ENCODE measurements at places on chromosomes 16 and 17.

DNA sequence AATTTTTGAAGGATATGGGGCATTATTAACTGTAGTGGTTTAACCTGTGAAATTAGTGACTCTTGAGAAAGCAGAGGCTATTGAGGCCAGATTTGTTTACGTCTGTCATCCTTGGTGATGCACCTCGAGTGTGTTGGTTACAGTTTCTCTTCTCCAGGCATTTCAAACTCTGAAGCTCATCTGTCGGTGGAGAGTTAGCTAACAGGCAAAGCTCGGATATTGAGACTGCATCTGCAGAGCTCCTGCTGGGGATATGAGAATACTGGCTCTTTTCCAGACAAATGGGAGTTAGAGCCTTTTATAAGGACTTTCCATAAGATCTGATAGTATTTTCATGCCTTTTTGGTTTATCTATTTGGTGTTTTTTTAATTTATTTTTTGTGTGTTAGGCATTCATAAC is 6.7 kb downstream of the CLEC16A start:
- H3K27ac ChIP-seq, result no peak overlapping the region
- no peak for DNase-seq
- H3K4me3 ChIP-seq, result no peak overlapping the region
- no peaks in the 10 kb centered on the region for H3K36me3 ChIP-seq
- H3K4me1 ChIP-seq, result peaks cover 31% of the 10 kb centered on the region

- H3K4me3 ChIP-seq, result no peak overlapping the region
- H3K36me3 ChIP-seq, result no peaks in the 10 kb centered on the region
- no peak for DNase-seq
- H3K27me3 ChIP-seq, result no peaks in the 10 kb centered on the region
- no peak overlapping the region for H3K27ac ChIP-seq
These were observed 19.7 kb upstream of the TEX2 start for GRCh38 chr17:64282753-64283080.

- no peak for DNase-seq
- no peaks in the 10 kb centered on the region for H3K4me1 ChIP-seq
- no peaks in the 10 kb centered on the region for H3K27me3 ChIP-seq
- no peak overlapping the region for H3K27ac ChIP-seq
- H3K36me3 ChIP-seq, result peaks cover 12% of the 10 kb centered on the region
These were observed 51.8 kb downstream of the METTL16 start for GRCh38 chr17:2459917-2460271.

DNA sequence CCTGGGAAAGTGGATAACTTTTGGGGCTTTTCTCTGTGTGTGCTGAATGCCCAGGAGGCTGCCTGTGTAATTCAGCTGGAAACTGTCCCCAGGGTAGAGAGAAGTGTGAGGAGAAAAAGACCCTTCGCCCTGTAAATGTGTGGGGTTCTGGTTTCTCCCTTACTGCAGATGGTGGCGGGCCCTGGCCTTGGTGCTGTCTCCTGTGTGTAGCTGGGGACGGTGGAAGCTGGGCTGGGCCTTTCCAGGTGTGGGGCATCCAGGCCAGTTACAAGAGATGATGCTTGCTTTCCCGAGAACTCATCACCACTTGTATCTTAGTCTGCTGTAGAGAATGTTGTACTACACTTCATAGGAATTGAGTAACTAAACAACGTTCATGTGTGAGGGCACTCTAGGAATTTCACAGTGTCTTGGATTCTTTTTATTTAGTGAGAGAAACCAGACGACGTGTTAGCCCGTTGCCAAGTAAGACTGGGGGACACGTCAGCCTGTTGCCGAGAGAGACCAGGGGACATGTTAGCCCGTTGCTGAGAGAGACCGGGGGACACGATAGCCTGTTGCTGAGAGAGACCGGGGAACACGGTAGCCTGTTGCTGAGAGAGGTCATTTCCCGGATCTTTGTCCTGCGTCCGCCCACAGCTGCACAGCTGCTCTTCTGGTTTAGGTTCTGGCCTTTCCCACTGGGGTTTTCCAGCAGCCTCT is 43.1 kb downstream of the TBCD start:
- H3K4me1 ChIP-seq, result no peaks in the 10 kb centered on the region
- H3K4me3 ChIP-seq, result no peak overlapping the region
- no peak overlapping the region for H3K27ac ChIP-seq
- H3K36me3 ChIP-seq, result no peaks in the 10 kb centered on the region

DNA sequence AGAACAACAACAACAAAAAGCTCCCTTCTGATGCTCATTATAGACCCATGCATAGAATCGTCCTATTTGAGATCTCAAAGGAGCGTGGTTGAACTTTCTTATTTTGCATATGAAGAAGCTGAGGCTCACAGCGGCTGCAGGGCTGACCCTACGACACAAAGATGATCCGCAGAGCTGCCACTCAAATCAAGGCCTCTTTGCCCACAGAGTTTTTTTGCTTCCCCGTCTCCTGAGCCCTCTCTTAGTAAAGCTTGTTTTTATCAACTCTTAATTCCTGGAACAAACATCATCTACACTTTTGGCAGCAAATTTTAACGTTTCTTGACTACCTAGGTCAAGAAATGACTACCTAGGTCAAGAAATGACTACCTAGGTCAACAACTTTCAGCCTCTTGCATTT is 73.7 kb downstream of the C16orf95 start:
- DNase-seq, result no peak
- H3K4me3 ChIP-seq, result no peak overlapping the region
- no peaks in the 10 kb centered on the region for H3K36me3 ChIP-seq
- peaks cover 31% of the 10 kb centered on the region for H3K4me1 ChIP-seq
- H3K27me3 ChIP-seq, result no peaks in the 10 kb centered on the region
- no peak overlapping the region for H3K27ac ChIP-seq

GRCh38 chr16:84717484-84717883 is 17.7 kb downstream of the USP10 start:
- H3K27ac ChIP-seq, result no peak overlapping the region
- DNase-seq, result no peak
- H3K4me1 ChIP-seq, result peaks cover 22% of the 10 kb centered on the region
- no peaks in the 10 kb centered on the region for H3K36me3 ChIP-seq
- no peak overlapping the region for H3K4me3 ChIP-seq

DNA sequence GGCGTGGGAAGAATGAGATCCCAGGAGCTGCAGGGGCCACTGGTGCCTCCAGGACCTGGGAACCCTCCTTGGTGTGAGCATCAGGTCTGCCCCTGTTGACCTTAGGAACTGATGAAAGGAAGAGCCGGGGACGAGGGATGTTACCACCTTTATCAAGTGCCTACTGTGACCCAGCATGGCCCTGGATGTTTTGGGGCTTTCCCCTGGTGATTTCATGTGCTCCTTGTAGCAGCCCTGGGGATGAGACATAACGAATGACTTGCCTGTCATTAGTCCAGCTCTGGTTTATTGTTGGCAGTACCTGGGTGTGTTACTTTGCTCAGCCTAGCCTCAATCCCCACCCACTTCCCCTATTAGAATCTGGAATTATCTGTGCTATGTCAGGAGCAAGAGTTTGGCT is 39.9 kb downstream of the WSCD1 start:
- peaks cover 5% of the 10 kb centered on the region for H3K36me3 ChIP-seq
- no peak for DNase-seq
- no peaks in the 10 kb centered on the region for H3K27me3 ChIP-seq
- H3K4me1 ChIP-seq, result no peaks in the 10 kb centered on the region
- H3K4me3 ChIP-seq, result no peak overlapping the region
- no peak overlapping the region for H3K27ac ChIP-seq

DNA sequence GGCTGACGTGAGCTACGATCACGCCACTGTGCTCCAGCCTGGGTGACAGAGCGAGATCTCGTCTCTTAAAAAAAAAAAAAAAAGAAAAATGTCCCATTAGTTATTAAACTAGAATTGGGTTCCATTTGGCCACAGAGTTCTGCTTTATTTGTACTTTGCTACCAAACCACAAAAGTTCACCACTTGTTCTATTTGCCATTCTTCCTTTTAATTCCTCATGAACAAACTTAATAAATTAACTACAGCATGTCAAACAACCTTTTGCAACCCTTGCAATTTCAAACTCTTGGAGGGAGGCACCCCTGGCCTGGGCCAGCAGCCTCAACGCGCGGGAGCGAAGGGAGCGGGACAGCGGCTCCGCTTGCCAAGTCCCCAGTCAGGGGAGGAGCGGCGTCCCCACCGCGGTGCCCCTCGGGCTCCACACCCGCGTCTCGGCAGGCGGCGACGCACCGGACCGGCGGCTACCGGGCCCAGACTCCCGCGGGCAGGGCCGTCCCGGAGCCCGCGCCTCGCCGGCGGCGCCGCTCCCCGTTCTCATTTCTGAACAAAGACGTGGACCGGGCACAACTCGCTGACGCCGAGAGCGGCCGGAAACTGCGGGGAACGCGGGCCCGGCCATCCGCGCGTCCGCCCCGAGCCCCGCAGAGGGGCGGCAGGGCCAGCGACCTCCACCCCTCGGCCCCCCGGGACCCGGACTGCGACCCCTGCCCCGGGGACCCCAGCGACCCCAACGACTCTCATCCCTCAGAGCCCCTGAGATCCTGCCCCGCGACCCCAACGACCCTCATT is 775 bp downstream of the CYTH1 start:
- H3K4me3 ChIP-seq, result peak overlapping the region; percentile 99
- DNase-seq, result peak; percentile 71

DNA sequence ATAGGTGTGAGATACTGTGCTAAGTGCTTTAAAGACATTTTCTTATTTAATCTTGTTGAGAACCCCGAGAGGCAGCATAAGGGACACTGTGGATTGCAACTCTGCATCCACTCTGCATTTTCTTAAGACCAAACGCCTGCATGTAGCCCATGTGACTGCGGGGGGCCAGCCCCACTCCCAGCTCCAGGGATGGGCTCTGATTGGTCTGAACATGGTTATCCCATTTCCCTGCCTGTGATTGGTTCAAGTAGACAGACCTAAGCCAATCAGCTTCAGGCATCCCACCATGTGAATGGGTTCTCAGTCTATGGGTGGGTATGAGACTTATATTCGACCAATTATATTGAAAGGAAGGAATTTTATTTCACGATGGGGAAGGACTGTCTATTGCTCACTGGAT is 33.2 kb upstream of the USP7 start:
- H3K4me3 ChIP-seq, result no peak overlapping the region
- no peaks in the 10 kb centered on the region for H3K4me1 ChIP-seq
- H3K27ac ChIP-seq, result no peak overlapping the region
- DNase-seq, result no peak

DNA sequence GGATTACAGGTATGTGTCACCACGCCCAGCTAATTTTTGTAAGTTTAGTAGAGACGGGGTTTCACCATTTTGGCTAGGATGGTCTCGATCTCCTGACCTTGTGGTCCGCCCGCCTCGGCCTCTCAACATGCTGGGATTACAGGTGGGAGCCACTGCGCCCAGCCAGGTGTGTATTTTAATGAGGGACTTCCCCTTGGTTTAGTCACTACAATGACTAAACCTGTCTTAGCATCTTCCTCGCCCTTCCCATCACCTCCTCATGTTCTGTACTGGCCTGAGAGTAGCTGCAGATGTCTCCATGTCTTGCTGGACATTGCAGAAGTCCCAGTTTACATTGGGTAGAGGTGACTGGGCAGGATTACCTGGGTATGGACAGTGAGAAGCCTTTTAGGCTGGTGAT is 9.6 kb downstream of the SLC7A6 start:
- no peaks in the 10 kb centered on the region for H3K4me1 ChIP-seq
- H3K27ac ChIP-seq, result no peak overlapping the region
- H3K4me3 ChIP-seq, result no peak overlapping the region
- DNase-seq, result no peak

DNA sequence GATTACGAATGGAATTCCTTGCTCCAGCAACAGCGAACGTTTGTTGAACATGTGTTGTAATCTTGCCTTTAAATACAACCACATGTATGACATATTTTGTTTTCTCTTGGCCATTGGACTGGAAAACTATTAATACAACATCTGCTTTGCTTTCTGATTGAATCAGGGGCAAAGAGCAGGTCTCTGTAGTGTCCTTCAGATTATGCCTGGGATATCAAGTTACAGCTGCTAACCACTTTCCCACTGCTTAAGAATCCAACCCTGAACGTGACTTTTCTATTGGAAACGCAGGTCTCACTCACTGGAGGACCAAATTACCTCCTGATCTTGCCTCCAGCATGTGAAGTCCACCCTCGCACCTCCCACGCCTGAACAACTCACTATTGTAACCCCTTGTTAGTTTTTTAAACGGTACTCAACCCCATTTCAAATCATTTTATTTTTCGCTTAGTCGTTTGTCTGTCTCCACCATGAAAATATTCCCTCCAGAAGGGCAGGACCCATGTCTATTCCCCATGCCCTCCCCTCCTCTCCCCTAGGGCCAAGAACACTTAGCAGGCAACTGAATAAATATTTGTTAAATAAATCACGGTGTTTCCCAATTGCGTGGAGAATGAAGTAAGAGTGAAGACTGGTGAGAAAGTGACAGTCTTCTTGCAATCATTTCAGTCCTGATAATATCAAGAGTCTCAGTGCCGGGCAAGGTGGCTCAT is 57.4 kb upstream of the MRTFB start:
- DNase-seq, result no peak
- no peaks in the 10 kb centered on the region for H3K36me3 ChIP-seq
- no peak overlapping the region for H3K4me3 ChIP-seq
- no peaks in the 10 kb centered on the region for H3K27me3 ChIP-seq

- no peaks in the 10 kb centered on the region for H3K36me3 ChIP-seq
- H3K4me3 ChIP-seq, result no peak overlapping the region
- H3K4me1 ChIP-seq, result peaks cover 10% of the 10 kb centered on the region
- H3K27me3 ChIP-seq, result no peaks in the 10 kb centered on the region
- no peak overlapping the region for H3K27ac ChIP-seq
These were observed 310.1 kb downstream of the FOXL1 start for GRCh38 chr16:86888231-86889053.

DNA sequence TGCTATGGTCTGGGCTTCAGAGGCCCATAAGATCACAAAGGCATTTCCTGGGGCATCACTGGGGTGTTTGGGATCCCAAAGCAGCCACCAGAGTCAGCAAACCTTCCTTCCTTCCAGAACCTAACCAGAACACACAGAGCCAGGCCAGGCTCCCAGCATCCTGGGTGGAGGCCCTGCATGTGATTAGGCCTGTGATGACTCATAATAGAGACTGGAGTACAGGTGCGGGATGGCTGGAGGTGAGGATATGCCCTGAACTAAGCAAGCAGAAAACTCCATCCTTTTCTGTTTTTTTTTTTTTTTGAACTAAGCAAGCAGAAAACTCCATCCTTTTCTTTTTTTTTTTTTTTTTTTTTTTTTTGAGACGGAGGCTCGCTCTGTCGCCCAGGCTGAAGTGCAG is 17.7 kb upstream of the GFOD2 start:
- no peaks in the 10 kb centered on the region for H3K27me3 ChIP-seq
- H3K4me3 ChIP-seq, result no peak overlapping the region
- H3K36me3 ChIP-seq, result no peaks in the 10 kb centered on the region
- DNase-seq, result no peak
- no peak overlapping the region for H3K27ac ChIP-seq

GRCh38 chr17:44496815-44497214 is 6.4 kb downstream of the GPATCH8 start:
- no peak overlapping the region for H3K4me3 ChIP-seq
- no peaks in the 10 kb centered on the region for H3K36me3 ChIP-seq
- H3K27ac ChIP-seq, result no peak overlapping the region
- DNase-seq, result no peak
- H3K4me1 ChIP-seq, result peaks cover 18% of the 10 kb centered on the region

GRCh38 chr16:89270666-89271345 is 53.3 kb downstream of the ZNF778 start:
- no peak overlapping the region for H3K27ac ChIP-seq
- no peak for DNase-seq
- H3K4me1 ChIP-seq, result no peaks in the 10 kb centered on the region
- H3K4me3 ChIP-seq, result no peak overlapping the region
- no peaks in the 10 kb centered on the region for H3K36me3 ChIP-seq

- H3K4me3 ChIP-seq, result peak overlapping the region; percentile 85
- DNase-seq, result peak; percentile 8
These were observed 667 bp downstream of the PSMD3 start for GRCh38 chr17:39981207-39981741.

GRCh38 chr17:66930933-66931332 is 33.6 kb upstream of the CACNG4 start:
- no peak overlapping the region for H3K27ac ChIP-seq
- no peak overlapping the region for H3K4me3 ChIP-seq
- H3K27me3 ChIP-seq, result no peaks in the 10 kb centered on the region
- peaks cover 8% of the 10 kb centered on the region for H3K4me1 ChIP-seq
- no peaks in the 10 kb centered on the region for H3K36me3 ChIP-seq

Data from neural progenitor cell (in vitro differentiated cells).